Activated T-helper 9 cell treated with anti-CD3 and anti-CD28 coated beads, Interleukin-2, amount 50 U/mL, for 16 hours (primary cell): ENCODE measurements at places on chromosomes 3 and 15.

DNA sequence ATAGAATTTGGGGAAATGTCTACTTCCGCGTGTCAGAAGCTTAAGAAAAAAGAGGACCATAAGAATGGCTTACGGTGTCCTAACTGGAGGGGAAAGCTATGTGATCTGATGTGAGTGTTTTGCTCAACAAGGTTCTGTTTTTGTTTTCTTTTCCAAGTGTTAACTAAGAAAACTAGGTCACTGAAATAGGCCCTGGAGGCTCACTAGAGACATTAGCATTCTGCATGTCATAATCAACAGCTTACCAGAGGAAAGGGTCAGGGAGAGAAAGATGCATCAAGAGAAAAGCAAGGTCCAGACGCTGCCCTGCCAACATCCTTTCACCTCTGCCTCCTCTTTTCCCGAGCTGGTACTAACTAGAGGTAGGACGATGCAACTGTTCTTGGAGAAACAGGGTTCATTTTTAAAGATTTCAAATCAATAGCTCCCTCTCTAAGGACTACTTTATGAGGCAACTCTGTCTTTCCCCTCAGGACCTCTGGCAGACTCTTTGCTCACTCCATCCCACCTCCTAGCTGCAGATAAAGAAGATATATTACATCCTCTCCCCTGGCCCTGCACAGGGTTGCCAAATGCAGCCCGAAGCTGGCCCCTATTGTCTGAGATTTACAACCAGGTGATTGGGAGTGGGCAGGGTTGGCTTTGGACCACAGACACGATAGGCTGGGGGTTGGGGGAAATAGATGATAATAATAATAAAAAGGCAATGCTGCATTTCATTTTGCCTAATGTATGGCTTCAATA lies 209.9 kb upstream of the SLC2A2 start:
- DNase-seq: no peak

DNA sequence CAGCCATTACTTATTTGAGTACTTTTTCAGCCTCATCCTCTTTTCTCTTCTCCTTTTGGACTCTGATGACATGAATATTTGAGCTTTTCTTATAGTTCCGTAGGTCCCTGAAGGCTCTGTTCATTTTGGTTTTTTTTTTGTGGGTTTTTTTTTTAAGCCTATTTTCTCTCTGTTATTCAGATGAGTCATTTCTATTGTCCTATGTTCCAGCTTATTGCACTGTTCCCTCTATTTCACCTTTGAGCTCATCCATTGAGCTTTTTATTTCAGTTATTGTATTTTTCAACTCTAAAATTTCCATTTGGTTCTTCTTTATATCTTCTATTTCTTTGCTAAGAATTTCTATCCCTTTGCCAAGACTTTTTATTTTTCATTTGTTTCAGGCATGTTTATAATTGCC lies 7.2 kb upstream of the MGLL start:
- DNase-seq: no peak

DNA sequence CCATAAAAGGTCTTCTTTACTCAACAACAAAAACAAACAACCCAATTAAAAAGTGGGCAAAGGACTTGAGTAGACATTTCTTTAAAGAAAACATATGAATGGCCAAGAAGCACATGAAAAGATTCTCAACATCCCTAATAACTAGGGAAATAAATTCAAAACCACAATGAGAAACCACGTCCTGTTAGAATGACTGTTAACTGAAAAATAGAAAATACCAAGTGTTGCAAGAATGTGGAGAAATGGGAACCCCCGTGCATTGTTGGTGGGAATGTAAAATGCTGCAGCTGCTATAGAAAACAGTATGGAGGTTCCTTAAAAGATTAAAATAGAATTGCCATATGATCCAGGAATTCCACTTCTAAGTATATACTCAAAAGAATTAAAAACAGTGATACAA lies 34.8 kb downstream of the NMNAT3 start:
- DNase-seq: no peak

- DNase-seq: no peak
Measured at GRCh38 chr3:28124882-28125281, 116.5 kb upstream of the CMC1 start.

DNA sequence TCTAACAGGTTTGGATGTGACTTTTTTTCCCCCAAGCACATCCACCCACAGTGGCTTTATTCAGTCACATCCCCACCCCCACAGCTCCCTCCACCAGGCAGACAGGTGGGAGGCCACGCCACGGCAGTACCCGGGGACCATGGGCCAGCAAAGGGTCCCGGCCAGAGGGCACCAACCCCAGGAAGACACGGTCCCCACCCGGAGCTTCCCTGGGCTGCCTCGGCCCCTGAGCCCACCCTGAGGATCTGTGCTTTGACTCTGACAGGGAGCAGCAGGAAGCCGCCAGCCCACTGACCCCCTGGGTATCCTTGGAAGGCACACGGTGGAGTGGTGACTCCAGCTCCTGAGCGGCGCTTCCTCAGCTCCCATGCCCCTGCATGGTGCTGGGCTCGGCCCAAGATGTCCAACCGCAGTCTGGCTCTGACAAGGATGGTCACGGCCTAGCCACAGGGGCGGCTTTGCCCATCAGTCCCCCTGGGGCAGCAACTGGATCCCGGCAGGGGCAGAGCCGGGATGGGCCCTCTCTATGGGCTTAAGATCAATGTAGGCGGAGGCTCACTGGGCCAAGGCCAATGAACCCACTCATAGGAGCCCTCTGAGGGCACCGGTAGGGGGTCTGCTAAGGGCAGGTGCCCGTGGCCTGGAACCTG lies 66.2 kb upstream of the TTBK2 start:
- DNase-seq: no peak

DNA sequence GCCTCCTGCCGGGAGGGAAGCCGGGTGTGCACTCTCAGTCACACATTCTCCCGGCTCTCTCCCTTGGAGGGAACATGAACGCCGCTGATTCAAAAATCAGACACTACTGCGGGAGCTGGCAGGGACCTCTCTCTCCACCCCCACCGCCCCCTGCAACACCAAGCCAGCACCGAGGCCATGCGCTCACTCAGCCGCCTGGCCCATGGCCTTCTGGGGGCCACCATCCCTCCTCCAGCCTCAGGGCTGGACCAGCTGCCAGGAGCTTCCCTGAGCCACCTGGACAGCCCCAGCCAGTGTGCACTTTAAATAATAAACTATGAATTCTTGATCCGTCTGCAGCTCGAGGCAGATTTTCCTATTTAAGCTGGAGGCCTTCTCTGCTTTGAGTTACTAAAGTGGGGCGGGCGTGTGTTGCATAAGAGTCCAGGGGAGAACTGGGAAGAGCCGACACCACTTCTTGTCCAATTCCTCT lies 30.6 kb downstream of the ADAMTS17 start:
- DNase-seq: no peak

DNA sequence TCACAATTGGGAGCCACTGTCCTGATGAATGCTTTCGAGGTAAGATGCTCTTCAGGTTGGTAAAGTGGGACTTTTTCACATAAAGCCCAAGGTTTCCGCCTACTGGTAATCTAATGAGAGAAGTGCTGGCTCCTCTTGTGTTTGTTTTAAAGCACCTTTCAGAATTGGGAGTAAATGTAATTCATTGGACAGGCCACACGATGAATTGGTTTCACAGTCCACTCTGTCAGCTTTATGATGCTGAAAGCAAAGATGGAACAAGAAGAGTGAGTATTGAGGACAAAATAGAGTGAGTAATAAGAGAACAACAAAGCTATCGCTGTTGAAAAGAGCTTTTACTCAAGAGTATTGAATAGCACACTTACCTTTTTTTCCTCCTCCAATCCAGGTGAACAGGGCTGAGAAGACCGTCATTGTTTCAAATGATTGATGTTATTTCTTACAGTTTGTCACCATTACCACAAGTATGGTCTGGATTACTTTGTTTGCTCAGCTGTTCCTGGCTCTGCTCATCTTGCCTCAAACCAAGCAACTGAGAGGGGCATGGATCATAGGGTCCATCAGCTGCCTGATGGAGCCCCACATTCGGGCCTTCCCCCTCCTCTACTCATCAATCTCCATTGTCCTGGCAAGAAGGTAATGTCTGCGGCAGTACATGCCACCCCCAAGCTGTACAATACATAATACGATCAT lies 136.1 kb upstream of the CNTN4 start:
- no peak for DNase-seq

GRCh38 chr15:89150287-89150686 lies 62.0 kb downstream of the ABHD2 start:
- DNase-seq: no peak

DNA sequence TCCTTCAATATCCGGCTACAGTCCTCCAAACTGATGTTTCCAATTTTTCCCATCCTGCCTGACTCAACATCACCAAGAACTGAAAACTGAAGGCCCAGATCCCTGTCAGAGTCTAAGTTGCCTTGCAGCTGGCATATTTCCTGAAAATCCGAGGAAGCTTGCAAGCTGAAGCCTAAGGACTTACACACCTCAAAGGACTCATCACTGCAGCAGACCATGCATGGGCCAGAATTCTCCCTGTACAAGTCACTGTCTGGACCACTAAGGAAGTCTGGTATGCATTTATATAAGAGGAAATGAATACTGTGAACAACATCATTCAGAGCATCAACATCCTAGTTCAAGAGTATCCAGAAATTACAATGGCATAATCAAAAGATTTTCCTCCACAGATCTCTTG lies 548.8 kb upstream of the MDFIC2 start:
- DNase-seq: no peak

DNA sequence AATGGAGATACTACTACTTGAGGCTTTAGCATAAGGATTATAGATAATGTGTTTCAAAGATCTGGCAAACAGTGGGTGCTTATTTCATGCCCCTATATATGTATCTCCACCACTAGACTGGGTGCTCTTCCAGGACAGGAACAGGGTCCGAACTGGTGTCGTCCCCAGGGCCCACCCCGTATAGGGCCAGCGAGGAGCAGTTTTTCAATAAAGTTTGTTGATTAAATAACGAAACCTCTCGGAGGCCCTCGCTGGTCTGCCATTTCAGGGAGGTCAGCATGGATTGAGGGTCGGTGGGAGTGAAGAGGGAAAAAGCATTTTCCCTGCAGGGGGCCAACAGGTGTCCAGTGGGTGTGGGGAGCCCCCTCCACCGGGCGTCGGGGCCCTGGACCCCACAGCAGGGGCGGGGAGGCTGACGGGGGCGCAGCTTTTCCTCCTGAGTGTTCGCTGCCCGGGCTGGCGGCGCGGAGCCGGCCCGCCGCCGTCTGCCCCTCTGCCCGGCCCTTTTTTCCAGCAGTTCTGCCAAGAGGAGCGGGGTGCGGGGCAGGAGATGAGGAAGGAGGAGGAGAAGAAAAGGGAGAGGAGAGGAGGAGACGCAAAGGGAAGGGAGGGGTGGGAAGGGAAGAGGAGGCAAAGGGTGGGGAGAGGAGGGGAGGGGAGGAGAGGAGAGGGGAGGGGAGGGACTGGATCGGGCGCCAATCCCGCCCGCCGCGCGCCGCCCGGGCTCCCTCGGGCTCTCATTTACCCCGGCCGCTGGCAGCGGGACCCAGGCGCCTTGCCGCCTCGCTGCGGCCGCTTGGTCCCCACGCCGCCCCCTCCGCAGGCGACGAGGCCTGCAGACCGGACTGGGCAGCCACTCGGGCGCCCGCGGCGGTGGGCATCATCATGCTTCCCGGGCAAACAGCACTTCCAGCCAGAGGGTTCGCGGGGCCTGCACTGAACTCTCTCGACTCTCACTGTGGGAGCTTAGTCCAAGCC lies 66.3 kb downstream of the ISG20 start:
- DNase-seq: no peak

- no peak for DNase-seq
Measured at GRCh38 chr3:88030210-88030609, 28.6 kb downstream of the CGGBP1 start.

DNA sequence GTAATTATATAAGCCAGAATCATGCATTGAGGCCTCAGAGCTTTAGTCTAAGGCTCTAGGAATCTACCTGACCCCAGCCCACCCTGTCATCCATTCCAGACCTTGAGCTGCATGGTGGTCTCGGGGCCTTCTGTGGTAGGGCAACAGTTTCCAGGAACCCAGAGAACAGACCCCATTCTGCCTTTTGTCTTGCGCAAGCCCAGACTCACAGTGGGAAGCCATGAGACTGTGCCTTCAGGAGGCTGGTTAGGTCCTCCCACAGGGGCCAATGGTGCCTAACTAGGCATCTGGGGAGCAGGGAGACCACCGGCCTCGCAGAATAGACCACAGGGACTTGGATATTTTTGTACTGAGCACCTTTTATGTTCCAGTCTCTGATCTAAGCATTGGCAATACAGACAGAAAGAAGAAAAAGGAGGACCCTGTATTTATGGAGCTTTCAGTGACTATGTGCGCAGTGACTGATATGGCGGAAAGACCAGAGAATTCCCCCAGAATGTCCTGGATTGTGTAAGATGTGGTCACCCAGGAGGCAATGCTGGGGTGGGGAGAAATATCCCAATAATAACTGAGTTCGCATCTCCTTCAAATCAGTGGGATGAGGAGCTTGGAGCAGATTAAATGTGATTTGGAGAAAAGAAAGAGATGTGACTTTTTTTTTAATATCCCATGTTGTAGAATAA lies 40.1 kb downstream of the MCF2L2 start:
- no peak for DNase-seq

DNA sequence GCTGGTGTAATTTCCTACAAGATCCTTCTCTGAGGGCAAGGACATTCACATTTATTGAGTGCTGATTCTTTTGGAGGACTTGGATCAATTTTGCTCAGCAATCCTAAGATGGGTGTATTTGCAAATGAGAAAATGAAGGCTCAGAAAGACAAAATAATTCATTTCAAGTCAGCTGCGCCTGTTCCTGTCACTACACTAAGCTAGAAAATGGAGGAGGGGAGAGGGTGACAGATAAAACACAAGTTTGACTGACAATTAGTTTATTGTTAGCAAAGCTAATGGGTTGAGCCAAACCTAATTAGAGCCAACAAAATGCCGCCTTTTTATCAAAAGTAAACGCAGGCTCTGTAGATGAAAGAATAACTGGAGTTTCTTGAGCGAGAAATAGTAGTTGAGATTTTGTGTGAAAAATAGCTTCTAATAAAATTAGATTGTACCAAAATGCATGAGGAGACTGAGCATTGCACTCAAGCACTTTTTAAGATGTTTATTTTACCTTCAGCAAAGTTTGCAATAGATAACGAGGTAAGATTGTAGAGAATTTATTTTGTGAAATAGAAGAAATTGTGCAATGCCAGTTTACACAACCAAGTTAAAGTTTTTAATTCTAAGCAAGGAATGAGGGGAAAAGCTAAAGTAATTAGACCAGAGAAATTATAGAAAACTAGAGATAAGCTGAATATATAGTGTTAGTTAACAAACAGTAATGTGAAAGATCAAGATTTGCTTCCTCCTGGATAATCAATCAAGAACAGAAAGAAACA lies 39.6 kb upstream of the SECISBP2L start:
- DNase-seq: no peak
